Spleen (tissue), 13 donors: ENCODE measurements at places on chromosomes 4 and X.

DNA sequence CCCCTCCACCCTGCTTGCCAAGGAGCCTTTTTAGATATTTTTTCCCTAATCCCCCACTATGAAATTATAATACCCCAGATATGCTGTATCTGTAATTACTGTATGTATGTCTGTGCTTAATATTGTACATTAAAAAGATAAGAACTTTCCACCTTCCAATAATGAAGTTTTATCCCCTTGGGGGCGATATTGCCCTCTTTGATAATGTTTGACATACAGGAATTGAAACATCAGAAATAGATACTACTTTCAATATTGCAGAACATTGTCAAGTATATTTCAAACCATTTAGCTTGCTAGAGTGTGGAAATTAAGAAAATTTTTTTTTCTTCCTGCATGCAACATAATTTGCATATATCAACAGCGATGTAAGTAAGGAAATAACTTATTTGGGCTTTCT, 58.9 kb downstream of the NAF1 start:
- no peak for DNase-seq

GRCh38 chrX:38607976-38608375, 46.6 kb downstream of the TSPAN7 start:
- DNase-seq = no peak

DNA sequence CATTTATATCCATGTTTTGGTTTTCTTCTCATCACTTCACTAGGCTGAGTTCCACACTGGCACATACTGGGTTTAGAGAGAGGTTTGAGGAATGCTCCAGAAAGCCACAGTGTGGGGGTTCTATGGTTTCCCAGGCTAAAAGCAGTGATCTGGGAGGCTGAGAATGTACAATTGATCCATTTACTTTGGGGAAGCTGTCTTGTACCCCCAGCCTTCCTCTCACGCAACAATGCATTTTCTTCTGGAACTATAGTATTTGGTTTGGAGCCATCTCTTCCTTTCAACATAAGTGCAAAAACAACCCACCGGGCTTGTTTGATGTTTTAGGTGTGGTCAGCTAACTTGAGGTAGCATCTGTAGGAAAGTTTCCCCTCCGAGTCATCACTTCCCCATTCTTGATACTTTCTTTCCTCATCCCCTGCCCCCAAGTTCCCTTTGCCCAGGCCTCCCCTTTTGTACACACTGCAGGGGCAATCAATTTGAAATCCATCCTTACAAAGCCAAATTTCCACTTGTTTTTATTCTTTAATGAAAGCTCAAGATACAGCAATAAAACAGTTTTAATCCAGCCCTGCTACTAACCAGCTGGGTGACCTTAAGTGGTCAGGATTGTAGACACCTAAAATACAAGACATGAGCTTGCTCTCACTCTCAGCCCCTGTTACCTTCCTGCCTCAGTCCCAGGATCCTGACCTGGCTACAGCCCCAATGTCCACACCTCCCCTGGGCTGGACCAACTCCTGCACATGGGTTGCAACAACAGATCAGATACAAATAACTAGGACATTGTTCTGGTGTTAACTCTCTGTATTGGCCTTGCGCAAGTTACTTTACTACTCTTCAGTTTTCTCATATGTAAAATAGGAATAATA, 109.2 kb downstream of the FHDC1 start:
- DNase-seq = no peak

DNA sequence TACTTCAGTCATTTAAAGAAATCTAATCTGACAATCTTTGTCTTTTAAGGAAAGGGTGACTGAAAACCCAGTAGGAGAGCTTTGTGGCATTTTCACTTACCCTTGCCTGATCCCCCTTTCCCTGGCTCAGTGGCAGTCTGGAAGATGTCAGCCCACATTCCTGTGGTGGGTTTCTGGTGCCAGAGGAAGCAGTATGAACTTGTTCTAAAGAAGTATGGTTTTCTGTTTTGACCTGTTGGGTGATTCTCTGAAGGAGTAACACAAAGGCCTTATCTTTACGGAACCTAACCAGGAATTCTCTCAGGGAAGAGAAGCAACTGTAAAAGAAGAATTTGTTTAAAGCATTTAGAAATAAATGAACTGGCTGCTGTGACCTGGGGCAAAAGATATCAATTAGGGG, 41.9 kb downstream of the BMP15 start:
- DNase-seq = no peak

GRCh38 chr4:36348403-36348938, 67.1 kb downstream of the DTHD1 start:
- no peak for DNase-seq

- no peak for DNase-seq
Observed at GRCh38 chr4:77332696-77333270, 175.8 kb downstream of the CCNG2 start.

- DNase-seq = no peak
Observed at GRCh38 chr4:76576824-76577223, 141.8 kb downstream of the SHROOM3 start.
